NCI-H446 (cell line): ENCODE measurements at places on chromosomes 1 and 21.

GRCh38 chr1:248783367-248783766 is 27.8 kb upstream of the LYPD8 start:
- DNase-seq: no peak

- DNase-seq: peak; percentile 33
Measured at GRCh38 chr1:92909321-92909720, 51.9 kb downstream of the DIPK1A start.

DNA sequence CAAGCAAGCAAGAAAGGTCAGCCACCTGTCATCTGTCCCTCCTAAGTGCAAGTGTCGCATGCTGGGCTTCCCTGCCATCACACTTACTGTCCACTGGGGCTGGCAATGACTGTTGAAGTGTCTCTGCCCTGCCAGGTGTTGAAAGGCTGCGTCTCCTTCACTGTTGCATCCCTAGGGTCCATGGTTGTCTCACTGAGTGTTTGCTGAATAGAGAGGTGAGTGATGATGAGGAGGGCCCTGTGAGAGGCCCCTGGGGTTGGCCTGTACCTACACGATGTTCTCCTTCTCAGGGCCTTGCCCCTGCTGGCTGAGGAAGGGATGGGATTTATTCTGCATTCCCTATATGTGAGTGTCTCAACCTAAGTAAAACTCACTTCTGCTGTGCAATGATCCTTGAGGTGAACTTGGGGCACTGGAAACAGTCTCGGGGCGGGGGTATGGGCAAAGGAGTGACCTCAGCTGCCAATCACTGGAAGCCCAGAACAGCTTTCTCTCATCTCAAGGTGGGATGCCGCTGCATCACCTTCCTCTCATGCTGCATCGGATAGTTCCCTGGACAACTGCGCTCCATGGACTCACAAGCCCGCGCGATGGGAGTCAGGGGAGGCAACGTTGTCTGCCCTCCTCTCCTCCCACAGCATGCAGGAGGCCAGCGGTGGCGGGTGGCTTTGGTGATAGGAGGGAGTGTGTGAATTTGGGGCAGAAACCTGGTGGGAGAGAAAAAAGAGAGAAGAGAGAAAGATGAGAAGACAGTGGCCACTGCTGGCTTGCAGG is 35.8 kb upstream of the SOX13 start:
- no peak for DNase-seq

DNA sequence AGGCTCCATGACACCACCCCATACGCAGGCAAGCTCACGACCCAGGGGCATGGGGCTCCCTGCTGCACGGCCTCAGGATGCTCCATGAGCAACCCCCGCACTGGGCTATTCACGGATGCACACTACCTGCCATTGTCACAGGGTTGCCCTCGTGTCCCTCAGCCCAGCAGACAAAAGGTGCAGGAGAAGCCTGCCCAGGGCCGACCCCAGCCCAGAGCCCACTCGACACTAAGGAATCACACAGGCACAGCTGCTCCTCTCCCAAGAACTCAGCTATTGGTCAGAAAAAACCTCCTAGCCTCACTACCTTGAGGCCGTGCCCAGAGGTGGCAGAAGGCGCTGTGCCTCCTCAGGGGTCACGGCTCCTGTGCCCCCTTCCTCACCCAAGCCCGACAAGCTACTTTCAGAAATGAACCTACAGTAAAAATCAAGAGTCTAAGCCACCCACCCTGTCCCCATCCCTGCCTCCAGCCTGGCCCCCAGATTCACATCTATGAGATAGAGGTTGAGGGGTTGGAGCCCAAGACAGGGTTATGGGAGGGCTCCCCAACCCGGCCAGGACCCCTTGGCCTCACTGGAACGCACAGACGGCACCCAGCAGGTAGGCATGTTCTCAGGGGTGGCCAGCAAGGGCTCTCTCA is 6.4 kb upstream of the SPATC1L start:
- DNase-seq: no peak

DNA sequence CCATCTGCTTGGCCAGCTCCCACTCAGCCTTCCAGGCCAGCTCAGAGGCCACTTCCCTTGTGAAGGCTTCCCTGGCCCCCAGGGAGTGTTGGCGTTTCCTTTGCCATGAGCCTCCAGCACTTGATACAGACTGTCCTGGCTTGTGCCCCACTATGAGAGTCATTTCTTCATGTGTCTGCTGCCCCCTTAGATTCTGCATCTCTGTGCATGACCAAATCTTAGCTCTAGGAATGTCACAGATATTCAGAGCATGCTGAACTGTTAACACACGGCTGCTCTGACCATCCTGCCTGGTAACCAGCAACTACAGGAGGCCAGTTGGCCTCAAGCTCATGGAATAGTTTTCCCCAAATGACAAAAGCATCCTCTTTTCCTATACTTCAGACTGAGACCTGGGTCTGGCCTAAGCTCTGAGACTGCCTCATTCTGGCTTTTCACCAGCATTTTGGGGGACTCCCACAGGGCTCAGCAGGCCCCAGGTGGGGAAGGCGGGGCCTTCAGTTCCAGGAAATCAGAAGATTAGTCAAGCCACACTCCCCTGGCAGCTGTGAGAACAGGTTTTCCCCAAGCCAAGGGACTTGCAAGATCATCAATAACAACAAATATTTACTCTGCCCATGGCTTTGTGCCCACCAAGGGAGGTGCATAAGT is 182.6 kb upstream of the EDN2 start:
- no peak for DNase-seq

DNA sequence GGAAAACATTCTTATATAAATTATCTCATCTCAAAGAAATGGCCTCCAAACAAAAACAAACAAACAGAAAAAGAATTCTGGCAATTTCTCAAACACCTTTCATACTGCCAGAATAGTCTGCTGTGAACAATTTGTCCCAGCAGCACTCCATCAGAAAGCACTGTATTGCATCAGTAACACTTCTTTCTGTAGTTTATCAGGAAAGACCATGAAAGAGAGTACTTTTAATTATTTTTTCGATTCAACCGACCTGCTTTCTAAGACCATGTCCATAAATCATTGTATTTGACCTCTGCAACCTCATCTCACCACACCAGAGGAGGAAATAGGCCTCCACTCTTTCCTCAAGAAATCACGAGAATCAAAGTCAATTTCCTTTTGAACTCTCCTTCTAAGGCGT is 1579.9 kb downstream of the MRPL39 start:
- DNase-seq: no peak

DNA sequence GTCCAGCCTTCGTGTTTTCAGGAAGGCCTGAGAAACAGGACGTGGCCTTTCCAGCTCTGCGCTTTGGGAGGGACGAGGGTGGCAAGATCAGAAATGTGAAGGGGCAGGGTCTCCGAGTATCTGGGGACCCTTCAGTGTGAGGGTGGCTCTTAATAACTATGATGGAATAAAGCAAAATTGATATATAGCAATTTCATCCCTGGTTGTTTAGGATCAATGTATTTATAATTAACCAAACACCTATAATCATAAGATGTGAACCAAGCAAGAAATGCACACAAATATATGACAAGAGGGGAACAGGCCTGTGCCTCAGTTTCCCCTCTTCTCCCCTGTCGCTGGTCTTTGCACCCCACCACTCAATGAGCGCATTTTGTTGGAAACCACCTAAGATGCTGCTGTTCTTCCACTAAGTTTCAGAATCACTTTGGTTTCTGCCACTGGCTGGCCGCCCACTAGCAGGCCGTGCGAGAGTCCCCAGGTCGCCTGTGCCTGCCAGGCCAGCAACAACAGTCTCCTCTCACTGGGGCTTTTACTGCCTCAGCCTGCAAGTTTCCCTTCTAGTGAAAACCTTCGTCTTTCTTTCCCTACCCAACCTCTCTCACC is 36.6 kb downstream of the UBASH3A start:
- no peak for DNase-seq

DNA sequence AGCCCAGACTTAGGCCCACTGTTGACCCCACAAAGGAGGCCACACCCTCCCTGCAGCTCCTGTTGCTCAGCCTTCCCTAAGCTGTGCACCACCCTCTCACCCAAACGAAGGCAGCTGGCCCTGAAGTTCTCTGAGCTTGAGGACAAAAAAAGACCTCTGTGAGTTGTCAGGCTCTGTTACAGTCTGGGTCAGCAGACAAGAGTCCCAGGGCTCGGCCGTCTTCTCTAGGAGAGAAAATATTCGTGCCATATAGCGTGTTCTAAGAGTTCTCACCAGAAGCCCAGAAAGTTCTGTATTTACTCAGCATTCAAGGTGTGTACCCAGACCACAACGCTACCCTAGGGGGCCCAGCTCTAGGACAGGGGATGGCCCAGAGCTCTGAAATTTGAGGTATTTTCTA is 25.5 kb upstream of the LYST start:
- DNase-seq: no peak
